ENCODE measurements at places on chromosomes 12 and 14. TPM values are rescaled to one million over a fixed set of nuclear protein-coding genes. Genes with fewer than 3 reads are reported as not detected.

GRCh38 chr14:51304941-51305340, 64.9 kb downstream of the TMX1 start:
- DNase-seq = no peak

DNA sequence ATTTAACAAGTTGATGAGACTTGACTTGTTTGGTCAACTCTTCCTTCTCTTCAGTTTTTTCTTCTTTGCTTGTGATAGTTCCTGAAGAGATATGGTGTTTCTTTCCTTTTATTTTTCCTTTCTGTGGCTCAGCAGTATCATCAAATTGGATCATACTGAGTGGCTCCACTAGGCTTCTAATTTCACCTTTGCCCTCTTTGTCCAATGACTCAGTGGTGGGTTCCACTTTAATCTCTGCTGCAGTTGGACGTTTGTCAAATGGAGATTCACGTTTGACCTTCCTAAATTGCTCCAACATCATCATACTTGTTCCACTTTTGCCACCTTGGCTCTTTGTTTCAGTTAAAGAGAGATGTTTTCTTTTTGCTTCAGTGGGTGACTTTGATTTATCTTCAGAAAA, 41.5 kb downstream of the FAM186A start:
- no peak for DNase-seq

DNA sequence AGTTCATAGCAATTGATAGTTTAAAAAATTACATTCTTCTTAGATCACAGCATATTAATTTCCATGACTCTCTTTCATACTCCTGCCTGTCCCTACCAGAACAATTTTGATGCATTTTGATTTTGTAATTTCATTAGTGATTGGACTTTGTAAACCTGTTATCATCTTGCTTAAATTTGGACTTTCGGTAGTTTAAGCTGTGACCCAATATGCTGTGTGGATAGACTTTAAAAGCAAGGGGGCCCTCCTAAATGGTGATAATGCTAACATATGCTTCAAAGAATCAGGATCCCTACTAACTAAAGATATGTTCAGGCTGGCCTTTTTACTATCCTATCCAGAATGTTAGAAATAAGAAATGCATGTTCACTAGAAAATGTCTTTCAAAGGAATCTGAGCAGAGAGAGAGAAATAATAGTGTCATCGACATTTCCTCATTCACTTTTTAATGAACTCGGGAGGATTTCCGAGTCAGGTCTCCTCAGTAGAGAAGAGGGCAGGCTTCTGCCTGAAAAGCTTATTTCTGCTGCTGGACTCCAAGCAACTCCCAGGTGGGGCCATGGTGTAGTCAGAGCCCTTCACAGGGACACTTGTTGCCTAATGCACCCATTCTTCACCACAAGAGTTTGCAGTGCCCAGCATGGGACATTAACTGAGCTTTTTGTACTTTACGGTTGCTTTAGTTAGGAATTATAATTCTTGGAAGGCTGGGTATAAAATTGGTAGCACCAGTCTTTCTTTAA, 16.7 kb downstream of the SLC38A4 start:
- no peak for DNase-seq

The LMO3 gene
- total RNA-seq = not detected

DNA sequence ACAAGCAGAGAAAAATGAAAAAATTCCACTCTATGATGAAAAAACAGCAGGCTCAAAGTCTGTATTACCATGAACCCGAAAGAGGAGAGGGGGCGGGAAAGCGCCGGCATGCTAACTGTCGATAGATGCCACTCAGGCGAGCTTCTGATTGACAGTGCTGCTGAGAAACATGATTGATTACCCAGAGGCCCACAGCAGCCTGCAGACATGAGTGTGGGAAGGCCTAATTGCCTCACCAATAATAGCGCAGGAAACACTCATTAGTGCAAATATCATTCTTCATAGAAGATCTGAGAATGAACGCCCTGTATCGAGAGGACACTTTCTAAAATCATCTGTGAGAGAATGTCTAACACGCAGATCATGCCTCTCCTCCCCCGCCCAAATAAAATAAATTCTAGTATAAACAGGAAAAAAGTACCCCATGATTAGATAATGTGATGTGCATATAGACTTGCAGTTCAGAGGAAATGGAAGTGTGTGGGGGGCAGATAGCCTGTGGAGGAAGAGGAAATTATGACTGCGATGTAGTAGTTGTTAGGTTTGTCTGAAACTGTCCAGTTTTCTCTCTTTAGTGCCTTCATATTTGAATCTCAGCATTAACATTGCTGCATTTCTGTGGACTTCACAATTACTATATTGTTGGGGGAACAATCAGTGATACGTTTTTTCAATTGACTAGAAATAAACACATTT, 15.6 kb downstream of the TPH2 start:
- DNase-seq = no peak

GRCh38 chr14:31476131-31476866, 11.5 kb downstream of the GPR33 start:
- DNase-seq = no peak

The TMEM233 gene
- not detected for total RNA-seq

- DNase-seq = no peak
Observed at GRCh38 chr14:53953002-53953827, 3.4 kb downstream of the BMP4 start.

DNA sequence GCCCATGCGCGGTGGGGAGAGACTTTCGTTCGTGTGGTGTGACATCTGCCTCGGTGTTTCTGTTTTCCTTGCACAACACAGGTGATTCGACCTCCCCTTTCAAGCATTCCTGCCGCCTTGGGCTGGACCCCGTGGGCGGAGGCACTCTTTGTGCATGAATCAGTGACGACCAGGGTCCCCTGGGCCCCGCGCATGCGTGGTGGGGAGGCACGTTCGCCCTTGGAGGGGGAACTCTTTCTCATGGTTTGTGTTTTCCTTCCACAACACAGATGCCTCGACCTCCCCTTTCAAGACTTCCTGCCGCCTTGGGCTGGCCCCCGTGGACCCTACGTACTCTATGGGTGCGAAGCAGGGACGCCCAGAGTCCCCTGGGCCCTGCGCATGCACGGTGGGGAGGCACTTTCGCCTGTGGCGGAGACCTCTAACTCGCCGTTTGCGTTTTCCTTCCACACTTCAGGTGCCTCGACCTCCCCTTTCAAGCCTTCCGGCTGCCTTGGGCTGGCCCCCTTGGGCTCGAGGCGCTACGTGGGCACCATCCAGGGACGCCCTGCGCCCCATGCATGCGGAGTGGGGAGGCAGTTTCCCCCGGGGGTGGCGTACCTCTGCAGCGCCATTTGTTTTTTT, 340.9 kb downstream of the ALG10 start:
- DNase-seq = no peak

The PPP1R36 gene
- 0.50 TPM for total RNA-seq

- no peak for DNase-seq
Observed at GRCh38 chr12:105998561-105998960, 140.2 kb downstream of the NUAK1 start.

DNA sequence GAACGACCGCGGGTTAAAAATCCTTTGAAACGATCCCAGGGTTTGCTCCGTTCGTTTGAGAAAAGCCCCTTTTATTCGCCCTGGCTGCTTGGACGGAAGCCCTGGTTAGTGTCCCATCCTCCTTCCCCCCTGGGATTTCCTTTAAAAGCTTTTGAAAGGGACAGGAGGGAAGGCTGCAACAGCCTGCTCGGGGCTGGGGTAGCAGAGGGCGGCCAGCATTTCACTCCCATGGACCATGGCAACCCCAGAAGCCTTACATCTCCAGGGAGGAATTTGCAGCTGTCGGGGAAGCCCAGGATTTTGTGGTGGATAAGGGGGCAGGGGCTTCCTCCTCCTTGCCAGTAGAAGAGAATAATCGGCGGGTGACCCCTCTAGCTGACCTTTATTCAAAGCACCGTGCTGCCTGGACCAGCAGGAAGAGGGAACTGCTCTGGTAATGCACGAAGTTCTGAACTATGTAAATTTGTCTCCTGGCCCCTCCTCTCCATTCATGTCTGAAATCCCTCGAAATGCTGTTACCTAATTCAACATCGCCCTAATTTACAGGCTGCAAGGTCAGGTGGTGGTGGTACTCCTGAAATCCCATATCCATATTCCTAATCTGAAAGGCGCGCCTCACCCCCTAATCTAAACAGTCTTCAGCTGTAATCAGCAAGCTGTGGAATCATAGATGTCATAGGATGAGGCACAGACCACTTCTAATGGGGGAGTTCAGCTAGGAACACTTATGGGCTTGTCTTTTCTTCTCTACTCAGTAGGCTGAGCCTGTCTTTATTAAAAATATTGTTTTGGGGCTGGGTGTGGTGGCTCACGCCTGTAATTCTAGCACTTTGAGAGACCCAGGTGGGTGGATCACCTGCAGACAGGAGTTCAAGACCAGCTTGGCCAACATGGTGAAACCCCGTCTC, 1.0 kb upstream of the CLIP1 start:
- DNase-seq = no peak

DNA sequence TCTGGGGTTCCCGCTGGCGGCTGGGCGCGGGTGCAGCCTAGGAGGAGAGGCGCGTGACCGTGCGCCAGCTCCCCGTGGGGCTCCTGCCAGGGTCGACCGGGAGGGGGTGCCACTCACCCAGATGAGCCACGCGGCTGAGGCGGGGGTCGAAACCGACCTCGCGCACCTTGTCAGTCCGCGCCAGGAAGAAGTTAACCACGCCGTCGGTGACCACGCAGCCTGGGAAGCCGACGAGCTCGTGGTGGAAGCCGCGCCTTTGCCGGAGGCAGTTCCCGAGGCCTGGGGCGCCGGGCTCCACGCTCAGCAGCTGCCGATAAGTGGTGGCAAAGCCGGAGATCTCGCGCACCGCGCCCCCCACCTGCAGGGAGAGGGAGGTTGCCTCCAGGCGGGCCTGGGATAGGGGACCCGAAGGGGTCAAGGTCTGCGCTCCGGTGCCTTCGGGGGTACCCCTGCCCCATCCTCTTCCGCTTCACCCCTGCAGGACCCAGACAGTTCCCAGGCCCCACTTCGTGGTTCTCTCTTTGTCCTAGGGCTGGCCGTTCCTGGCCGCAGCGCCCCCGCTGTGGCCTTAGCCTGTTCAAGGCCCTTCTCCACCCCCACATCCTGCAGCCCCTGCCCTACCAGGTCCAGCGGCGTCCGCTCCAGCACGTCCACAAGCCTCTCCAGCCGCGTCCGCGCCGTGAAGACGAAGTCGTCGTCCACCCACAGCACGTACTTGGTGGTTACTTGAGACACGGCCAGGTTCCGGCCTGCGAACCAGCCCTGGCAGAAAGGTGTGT, 5.3 kb downstream of the B4GALNT1 start:
- peak; percentile 33 for DNase-seq

- no peak for DNase-seq
Observed at GRCh38 chr12:27429606-27430005, 16.9 kb upstream of the SMCO2 start.

- DNase-seq = no peak
Observed at GRCh38 chr14:58919217-58919616, 269.2 kb upstream of the DAAM1 start.
